LHCN-M2 (cell line): ENCODE measurements at places on chromosomes 11 and 22. TPM values are rescaled to one million over a fixed set of nuclear protein-coding genes. Genes with fewer than 3 reads are reported as not detected.

- no peak for DNase-seq
Observed at GRCh38 chr22:44307509-44308169, 5.1 kb downstream of the SHISAL1 start.

The KRTAP5-7 gene
- not detected in 2 replicates for total RNA-seq

DNA sequence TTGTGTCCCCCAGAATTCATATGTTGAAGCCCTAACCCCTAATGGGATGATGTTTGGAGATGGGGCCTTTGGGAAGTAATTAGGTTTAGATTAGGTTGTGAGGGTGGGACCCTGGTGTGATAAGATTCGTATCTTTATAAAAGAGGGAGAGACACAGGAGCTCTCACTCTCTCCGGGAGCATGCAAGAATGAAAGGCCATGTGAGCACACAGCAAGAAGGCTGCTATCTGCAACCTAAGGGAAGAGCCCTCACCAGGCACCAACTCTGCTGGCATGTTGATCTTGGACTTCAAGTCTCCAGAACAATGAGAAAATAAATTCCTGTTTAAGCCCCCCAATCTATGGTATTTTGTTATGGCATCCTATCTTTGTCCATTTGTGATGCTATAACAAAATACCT is 97.3 kb downstream of the ELP4 start:
- no peak for DNase-seq

The NLRP6 gene
- not detected in 2 replicates for total RNA-seq

The NRXN2 gene
- 34.0 and 50.4 TPM in 2 replicates for total RNA-seq

GRCh38 chr11:6588018-6588417 is 15.4 kb downstream of the RRP8 start:
- no peak for DNase-seq

- DNase-seq: no peak
Observed at GRCh38 chr22:47057916-47058585, 295.6 kb downstream of the TBC1D22A start.

- peak; percentile 90 for DNase-seq
Observed at GRCh38 chr22:40426594-40427333, 56.4 kb downstream of the SGSM3 start.

- DNase-seq: no peak
Observed at GRCh38 chr11:100240025-100240539, 447.0 kb upstream of the ARHGAP42 start.

The MMP12 gene
- total RNA-seq: 0.19 TPM in 1 of 2 replicates, not detected in the other

- DNase-seq: no peak
Observed at GRCh38 chr22:37734402-37734700, 37.5 kb downstream of the TRIOBP start.

The GLB1L2 gene
- not detected in 2 replicates for total RNA-seq
